ENCODE measurements at places on chromosomes 7 and 10. TPM values are rescaled to one million over a fixed set of nuclear protein-coding genes. Genes with fewer than 3 reads are reported as not detected.

The SSBP1 gene
- total RNA-seq = 127 TPM

The SLC26A5 gene
- total RNA-seq = not detected

The XRCC2 gene
- total RNA-seq = 6.7 TPM

The HOXA13 gene
- total RNA-seq = 7.5 TPM

DNA sequence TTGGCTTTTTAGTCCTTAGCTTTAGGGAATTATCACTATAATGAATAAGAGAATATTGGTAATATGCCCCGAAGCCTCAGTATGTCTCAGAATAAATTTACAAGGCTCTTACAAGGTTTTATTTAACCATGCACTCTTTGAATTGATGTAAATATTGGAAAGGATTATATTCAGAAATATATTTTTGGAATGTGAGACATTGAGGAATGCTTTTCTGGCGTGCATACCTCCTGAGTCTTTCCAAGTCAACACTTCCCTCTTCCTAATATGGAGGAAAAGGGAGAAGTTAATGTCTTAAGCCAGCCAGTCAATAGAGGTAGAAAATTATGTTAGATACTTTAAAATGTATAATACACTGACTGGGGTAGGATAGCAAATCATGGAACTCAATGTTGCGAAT, 1.2 kb upstream of the OR2F1 start:
- no peak for DNase-seq
- no peaks in the 10 kb centered on the region for H3K4me1 ChIP-seq
- H3K27ac ChIP-seq = no peak overlapping the region
- H3K4me3 ChIP-seq = no peak overlapping the region

Data from mesothelial cell of epicardium (in vitro differentiated cells).